EL (cell line): ENCODE measurements at places on chromosomes 3 and 15.

DNA sequence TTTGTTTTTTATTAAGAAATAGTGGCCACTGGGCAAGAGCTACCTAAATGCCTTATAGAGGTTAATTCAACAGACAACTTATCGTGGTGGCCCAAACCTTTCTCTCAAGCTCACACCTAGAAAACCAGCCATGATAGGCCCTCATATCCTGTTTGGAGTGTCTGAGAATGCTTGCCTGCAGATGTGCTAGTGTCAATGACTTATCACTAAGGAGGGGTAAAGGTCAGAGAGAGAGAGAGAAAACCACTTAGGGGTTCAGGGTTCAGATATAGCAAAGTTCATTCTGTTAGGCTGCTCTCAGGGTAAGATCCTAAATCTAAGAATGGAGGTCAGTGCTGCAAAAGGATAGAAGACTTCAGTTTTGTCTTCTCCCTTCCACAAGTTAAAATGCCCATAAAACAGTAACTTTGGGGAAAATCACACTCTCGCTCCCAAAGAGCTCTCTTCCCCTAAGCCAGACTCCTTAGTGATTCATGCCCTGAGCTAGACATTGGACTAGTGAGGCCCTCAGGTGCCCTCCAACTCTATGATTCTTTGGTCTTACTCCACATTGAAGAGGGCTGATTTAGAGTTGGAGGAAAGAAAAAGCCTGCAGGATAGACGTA, 30.3 kb upstream of the B3GNT5 start:
- DNase-seq, result no peak

- peak; percentile 36 for DNase-seq
These were observed 200.4 kb upstream of the TBC1D5 start for GRCh38 chr3:17942856-17943255.

- DNase-seq, result no peak
These were observed 76.1 kb upstream of the ATP11B start for GRCh38 chr3:182717216-182717615.

GRCh38 chr3:144458283-144458682, 486.7 kb downstream of the DIPK2A start:
- no peak for DNase-seq

DNA sequence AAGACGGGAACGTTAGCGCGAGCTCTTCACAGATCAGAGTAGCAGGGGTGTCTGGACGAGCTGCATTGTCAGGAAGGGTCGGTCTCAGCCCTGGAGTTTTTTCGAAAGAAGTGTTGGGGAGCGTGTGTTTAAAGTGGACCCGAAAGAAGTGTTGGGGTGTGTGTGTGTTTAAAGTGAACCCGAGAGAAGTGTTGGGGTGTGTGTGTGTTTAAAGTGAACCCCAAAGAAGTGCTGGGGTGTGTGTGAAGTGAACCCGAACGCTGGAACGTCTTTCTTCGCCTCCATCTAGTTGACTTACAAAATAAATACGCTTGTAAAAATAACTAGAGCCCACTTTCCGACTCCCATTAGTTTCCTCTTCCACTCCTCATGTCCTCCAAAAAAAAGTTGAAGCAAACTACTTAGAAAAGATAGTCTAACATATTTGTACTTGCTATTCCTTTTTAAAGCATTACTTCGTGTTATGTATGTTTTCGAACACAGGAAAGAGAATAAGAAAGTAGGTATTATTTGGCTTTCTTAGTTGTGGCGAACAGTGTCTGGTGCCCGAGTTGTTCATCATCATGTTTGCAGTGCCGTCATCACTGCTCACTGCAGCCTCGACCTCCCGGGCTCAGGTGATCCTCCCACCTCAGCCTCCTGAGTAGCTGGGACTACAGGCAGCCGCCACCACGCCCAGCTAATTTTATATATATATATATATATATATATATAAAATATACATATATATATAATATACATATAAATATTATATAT, 1.0 kb downstream of the LRCH3 start:
- peak; percentile 52 for DNase-seq

GRCh38 chr3:177419904-177420601, 222.8 kb upstream of the TBL1XR1 start:
- no peak for DNase-seq

- no peak for DNase-seq
These were observed 193.3 kb upstream of the SLCO3A1 start for GRCh38 chr15:91660174-91660649.

GRCh38 chr3:39122813-39123212, 15.3 kb downstream of the TTC21A start:
- no peak for DNase-seq

DNA sequence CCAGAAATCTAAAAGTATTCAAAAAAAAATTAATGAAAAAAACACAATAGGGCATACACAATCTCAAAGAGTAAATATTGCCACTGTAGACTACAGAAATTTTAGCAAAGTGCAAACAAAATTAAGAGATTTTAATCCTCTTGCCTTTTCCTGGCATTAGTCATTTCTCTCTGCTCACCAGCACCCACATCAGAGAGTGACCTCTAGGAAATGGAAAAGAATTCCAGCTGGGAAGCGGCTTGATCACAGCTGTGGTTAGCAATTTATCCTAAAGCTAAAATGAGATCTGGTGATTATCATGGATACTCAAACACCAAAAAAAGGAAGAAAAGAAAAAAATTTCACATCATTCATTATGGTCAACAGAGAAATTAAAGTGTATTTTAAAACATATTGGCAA, 7.5 kb downstream of the CSNK1G1 start:
- peak; percentile 63 for DNase-seq

DNA sequence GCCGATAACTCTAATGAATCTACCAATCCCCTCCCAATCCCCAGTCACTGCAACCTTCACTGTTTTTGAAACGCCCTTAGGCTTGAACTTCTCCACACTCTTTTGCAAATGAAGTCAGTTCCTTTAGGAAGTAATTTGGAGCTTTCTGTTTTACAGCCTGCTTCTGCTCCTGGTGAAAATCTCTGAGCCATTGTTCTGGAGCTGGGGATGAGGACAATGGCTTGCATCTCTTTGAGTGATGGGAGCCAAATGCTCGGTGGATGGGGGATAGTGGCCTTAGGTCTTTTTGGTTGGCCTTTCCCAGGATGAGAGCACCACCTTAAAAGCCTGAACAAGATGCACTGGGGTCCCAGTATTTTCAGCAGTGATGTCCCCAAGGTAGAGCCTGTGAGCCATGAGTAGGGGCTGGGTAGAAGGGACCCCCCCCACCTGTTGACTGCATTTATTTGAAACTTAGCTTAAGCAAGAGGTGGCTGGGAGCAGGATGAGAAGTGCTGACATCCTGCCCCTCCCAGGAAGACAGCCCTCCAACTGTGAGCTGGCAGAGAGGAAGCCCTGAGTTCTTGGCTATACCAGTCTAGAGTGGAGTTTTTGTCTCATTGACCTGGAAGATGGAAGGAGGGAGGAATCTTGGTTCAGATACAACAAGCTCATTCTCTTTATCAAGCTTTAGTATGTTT, 7.6 kb upstream of the MYO5C start:
- DNase-seq, result no peak

DNA sequence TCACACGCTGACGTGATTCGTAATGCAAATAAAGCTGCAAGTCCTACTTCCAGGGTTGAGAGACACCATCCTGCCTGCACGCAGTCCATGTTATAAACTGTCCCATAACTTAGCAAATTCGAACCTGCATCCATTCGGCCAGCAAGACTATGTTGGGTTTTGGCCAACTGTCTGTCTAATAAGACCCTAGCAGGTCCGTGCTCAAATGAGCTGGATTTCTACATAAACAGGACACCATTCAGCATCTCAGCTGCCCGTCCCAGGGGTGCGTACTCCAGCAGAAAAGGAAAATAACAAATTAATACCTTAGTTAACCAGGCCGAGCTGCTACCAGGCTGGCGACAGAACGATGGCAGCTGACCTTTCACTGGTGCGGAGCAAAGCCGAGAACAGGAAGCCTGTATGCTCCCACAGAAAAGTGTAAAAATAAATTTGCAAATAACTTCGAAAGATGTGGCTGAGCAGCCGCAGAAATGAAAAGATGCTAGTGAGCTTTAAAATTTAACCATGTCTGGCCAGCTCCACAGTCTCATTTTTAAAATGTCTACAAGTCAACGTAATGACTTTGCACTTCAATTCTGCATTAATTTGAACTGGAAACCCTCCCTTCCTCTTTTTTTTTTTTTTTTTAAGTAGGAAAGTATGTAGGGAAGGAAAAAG, 97.1 kb upstream of the SNRPA1 start:
- no peak for DNase-seq

- no peak for DNase-seq
These were observed 1209.6 kb downstream of the ZPLD1 start for GRCh38 chr3:103644450-103644849.

DNA sequence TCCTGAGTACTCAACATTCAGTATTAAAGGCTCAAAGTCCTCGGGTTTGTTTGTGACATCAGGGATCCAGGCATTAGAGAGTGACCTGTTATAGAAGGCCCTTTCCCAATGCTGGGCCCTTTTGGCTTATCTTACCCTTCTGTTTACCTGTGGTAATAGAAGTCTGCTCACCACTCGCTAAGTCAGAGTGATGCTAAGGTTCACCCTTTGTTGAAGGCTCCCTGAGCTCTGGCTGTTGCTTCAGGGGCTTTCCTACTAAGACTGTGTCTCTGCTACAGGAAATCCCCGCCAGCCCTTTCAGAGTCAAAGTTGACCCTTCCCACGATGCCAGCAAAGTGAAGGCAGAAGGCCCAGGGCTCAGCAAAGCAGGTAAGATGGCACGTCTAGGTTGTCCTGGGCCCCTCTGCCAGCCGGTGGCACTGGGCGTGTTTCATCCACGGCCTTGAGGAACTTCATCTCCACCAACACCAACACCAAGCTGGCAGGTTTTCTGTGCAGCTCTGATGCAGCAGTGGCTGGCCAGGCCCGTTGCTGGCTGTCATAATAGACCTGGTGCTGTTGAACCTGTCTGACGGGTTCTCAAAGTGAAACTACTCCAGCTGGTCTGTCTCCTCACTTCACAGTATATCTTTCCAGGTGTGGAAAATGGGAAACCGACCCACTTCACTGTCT, 99.1 kb downstream of the DNASE1L3 start:
- no peak for DNase-seq

DNA sequence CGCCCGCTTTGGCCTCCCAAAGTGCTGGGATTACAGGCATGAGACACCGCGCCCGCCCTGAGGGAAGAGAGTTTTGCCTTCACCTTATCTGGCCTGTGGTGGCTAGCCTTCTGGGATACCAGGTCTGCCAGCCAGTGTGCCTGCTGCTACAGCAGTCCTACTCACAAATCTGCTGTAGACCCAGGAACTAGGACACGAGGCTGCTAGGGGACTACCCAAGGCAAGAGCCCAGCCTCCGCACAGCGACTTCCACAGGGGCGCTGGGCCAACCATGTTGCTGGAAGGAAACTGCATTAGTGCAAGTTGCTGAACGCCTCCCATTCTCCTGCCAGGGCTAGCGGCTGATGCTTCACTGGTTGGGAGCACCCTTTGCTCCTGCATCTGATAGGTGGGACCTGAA, 53.7 kb downstream of the DHX30 start:
- no peak for DNase-seq

DNA sequence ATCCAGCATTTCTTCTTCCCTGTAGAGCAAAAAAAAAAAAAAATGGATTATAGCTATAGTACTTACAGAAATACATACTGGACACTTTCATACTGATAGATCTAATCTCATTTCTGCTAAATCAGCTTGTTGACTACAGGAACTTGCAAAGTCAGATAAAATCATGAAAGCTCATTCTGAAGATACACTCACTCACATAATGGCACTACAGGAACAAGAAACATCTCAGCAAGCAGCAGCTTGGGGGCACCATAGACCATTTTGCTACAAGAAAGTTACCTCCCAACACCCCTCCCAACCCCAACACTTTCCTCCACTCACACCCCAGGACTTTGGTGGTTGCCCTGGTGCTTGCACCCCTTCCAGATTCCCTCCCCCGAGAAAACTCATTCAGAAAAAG, 4.6 kb downstream of the MYH15 start:
- no peak for DNase-seq

GRCh38 chr3:177440456-177441104, 243.3 kb upstream of the TBL1XR1 start:
- DNase-seq, result peak; percentile 20

- no peak for DNase-seq
These were observed 58.5 kb upstream of the BOC start for GRCh38 chr3:113152849-113153248.

- no peak for DNase-seq
These were observed 810.3 kb downstream of the VGLL3 start for GRCh38 chr3:86180696-86181095.

GRCh38 chr15:98174286-98174685, 213.8 kb downstream of the ARRDC4 start:
- peak; percentile 25 for DNase-seq

- peak; percentile 36 for DNase-seq
These were observed 79.5 kb downstream of the IQSEC1 start for GRCh38 chr3:12993517-12994356.

- no peak for DNase-seq
These were observed 96.7 kb downstream of the CD47 start for GRCh38 chr3:107994181-107994580.

- peak; percentile 24 for DNase-seq
These were observed 25.3 kb downstream of the FAM98B start for GRCh38 chr15:38479266-38479665.

GRCh38 chr15:43950531-43950930, 123.7 kb downstream of the WDR76 start:
- no peak for DNase-seq

GRCh38 chr3:32157600-32158264, 51.3 kb downstream of the GPD1L start:
- no peak for DNase-seq

GRCh38 chr15:34206011-34206410, 3.9 kb downstream of the KATNBL1 start:
- DNase-seq, result peak; percentile 37

GRCh38 chr3:22685597-22685996, 517.5 kb upstream of the UBE2E2 start:
- DNase-seq, result peak; percentile 1

DNA sequence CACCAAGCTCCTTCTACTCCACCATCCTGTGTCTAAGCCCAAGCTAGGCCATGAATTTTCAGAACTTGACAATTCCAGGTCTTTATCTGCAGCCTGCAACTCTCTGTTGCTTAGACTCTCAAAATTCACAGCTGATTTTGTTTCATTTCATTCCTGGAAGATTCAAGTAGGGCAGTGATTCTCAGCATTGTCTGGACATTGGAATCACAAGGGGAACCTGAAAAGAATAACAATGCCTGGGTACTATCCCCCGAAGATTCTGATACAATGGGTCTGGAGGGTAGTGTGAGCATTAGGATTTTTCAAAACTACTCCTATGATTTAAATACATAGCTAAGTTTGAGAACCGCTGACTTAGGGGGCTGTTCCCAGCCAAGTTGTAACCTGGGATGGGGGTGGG, 534.7 kb upstream of the IL12A start:
- no peak for DNase-seq

GRCh38 chr3:164620423-164620822, 457.9 kb downstream of the SI start:
- no peak for DNase-seq

DNA sequence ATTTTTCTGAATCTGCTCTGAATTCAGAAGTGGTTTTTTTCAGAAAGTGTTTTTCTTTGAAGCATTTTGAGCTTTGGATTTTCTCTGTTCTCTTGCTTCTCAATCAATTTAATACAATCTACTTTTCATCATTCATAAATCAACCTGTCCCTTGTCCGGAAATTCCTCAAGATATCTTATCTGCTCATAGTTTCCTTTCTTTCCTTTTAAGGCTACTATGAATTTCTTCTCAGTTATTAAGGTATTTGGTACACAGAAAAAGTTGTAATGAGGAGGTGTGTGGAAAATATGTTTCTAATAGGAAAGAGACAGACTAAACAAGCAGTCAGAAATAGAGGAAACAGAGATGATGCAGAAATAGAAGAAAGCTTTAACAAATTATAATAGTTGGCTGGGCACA, 14.4 kb downstream of the CGGBP1 start:
- DNase-seq, result no peak
